ENCODE measurements at places on chromosomes 5 and 9. TPM values are rescaled to one million over a fixed set of nuclear protein-coding genes. Genes with fewer than 3 reads are reported as not detected.

GRCh38 chr9:116149844-116150243 is 3.7 kb upstream of the PAPPA start:
- no peak overlapping the region for H3K4me3 ChIP-seq
- peaks cover 9% of the 10 kb centered on the region for H3K27me3 ChIP-seq
- no peak overlapping the region for H3K27ac ChIP-seq
- DNase-seq: no peak
- H3K4me1 ChIP-seq: peaks cover 17% of the 10 kb centered on the region
- no peaks in the 10 kb centered on the region for H3K36me3 ChIP-seq

Gene NEUROG1
- total RNA-seq: not detected

Gene INSYN2B
- total RNA-seq: not detected

Gene ANKRD31
- total RNA-seq: 0.06 TPM

Gene FOXD4
- total RNA-seq: 0.42 TPM

Gene IFNA2
- not detected for total RNA-seq

- no peak overlapping the region for H3K27ac ChIP-seq
- no peaks in the 10 kb centered on the region for H3K36me3 ChIP-seq
- H3K4me3 ChIP-seq: no peak overlapping the region
- no peaks in the 10 kb centered on the region for H3K27me3 ChIP-seq
- no peak for DNase-seq
These were observed 194.7 kb upstream of the KLF4 start for GRCh38 chr9:107684224-107684623.

DNA sequence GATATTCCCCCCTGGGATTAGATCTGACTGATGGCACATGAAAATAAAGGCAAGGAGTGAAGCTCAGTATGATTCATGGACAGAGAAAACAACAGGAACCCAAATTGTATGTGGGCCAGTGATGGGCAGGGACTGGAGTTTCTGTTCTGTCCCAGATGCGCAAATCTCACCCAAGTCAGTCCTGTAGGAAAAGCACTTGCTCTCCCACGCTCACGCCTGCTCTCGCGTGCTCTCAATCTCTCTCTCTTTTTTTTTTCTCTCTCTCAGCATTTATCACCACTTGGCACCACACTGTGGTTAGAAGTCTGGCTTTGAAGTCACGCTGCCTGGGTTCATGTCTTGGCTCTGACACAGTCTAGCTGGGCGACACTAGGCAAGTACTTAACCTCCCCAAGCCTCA is 106.5 kb upstream of the LRRTM2 start:
- H3K27ac ChIP-seq: no peak overlapping the region
- DNase-seq: no peak
- no peaks in the 10 kb centered on the region for H3K27me3 ChIP-seq
- H3K36me3 ChIP-seq: no peaks in the 10 kb centered on the region
- no peak overlapping the region for H3K4me3 ChIP-seq

Gene GABBR2
- total RNA-seq: 0.26 TPM

Gene PCDHAC1
- total RNA-seq: 3.9 TPM

GRCh38 chr5:138883211-138883610 is 8.1 kb upstream of the LRRTM2 start:
- no peak overlapping the region for H3K4me3 ChIP-seq
- peaks cover 19% of the 10 kb centered on the region for H3K36me3 ChIP-seq
- no peaks in the 10 kb centered on the region for H3K27me3 ChIP-seq
- DNase-seq: no peak
- no peak overlapping the region for H3K27ac ChIP-seq

- H3K27ac ChIP-seq: no peak overlapping the region
- DNase-seq: no peak
- H3K36me3 ChIP-seq: no peaks in the 10 kb centered on the region
- H3K27me3 ChIP-seq: no peaks in the 10 kb centered on the region
These were observed 9.5 kb downstream of the FBXO10 start for GRCh38 chr9:37566716-37567115.

All from esophagus muscularis mucosa (tissue), 4 donors.